ENCODE measurements at places on chromosomes 11 and 22.

GRCh38 chr11:6458352-6459098, 15.2 kb downstream of the TRIM3 start:
- no peak for DNase-seq

- no peak for DNase-seq
These were observed 14.8 kb upstream of the MFNG start for GRCh38 chr22:37500745-37501609.

DNA sequence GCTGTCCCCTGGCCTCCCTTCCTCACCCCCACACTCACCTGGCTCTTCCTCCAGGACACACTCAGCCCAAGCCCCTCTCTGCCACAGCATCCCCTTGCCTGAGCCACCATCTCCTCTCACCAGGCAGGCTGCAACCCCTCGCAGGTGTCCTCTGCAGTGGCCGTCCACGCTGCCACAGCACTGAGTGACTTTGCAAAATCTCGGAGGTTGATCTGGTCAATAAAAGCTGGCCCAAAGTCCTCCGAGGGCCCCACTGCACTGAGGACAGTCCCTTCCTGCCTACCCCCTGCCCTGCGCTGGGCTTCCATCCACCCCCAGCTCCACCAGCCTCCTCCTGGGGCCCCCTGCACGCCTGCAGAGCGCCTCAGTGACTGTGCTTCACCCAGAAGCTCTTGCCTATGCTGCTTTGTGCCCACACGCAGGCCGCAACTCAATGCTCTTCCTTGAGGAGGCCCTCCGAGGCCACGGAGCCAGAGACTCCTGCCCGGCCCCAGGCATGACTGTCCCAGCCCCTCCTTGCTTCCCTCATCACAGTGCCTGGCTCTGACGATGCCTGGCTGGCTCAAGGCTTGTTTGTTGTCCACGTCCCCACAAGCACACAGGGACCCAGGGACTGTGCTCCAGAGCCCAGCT, 30.8 kb upstream of the SLC22A12 start:
- DNase-seq, result no peak

DNA sequence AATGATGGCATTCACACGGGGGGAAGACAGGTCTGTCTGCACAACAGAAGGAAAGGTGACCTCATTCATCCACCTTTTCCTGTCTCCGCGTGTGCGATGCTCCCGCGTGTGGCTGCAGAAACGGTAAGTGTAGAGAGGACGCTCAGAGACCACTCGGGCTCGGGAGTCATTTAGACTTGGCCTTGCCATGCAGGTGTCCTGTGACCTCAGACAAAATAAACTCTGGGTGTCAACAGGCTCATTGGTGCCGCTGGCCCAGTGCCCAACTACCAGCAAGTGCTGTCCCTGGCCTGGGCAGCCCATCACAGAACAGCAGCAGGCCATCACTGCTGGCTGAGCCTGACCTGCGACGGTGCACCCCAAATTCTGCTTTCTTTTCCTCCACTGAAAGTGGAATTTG, 48.1 kb upstream of the ARFGAP3 start:
- DNase-seq, result no peak

GRCh38 chr11:100874203-100874602, 187.1 kb downstream of the ARHGAP42 start:
- DNase-seq, result no peak

GRCh38 chr11:123494195-123495050, 64.4 kb downstream of the GRAMD1B start:
- DNase-seq, result no peak

DNA sequence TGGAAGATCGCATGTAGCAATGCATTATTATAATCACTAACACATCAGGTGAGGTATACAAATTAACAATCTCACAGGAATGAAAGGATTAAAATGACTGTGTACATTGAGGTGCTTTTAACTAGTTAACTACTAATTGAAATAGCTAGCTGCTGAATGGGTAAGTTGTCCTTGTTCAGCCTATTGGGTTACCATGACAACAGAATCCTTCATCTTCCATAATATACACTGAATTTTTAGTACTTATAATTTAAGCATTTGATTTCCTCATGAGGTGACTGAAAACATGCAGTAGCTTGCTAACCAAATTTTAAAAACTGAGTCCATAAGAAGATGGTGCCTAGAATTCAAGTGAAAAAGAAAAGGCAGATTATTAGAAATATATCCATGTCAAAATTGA, 347.9 kb downstream of the FAT3 start:
- no peak for DNase-seq
